ENCODE measurements at places on chromosomes 7 and 10.

GRCh38 chr7:54544527-54545240 lies 2.5 kb downstream of the VSTM2A start:
- DNase-seq = no peak

- no peak for DNase-seq
These were observed 20.9 kb downstream of the ANKRD7 start for GRCh38 chr7:118245267-118246040.

DNA sequence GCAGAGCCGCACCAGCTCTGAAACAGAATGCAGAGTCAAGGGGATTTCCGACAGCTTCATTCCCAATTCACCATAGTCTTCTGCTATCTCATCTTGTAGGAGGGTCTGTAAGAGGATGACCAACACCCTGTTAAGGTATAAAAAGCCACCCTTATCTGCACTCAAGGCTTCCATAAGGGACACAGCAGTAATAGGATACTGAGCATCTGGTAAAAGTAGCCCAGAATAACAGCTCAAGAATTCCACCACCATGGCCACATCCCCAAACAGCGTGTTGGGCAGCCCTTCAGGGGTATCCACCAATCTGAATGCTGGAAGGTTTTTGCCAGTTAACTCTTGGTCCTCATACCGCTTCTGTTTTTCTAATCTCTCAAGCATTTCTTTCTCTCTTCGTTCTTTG lies 43.8 kb downstream of the FZD9 start:
- DNase-seq = no peak

- no peak for DNase-seq
These were observed 80.8 kb upstream of the PRSS1 start for GRCh38 chr7:142668495-142668894.

- no peak for DNase-seq
These were observed 4.5 kb upstream of the DNMBP start for GRCh38 chr10:100014071-100014762.

GRCh38 chr7:118870187-118870586 lies 645.7 kb downstream of the ANKRD7 start:
- no peak for DNase-seq

DNA sequence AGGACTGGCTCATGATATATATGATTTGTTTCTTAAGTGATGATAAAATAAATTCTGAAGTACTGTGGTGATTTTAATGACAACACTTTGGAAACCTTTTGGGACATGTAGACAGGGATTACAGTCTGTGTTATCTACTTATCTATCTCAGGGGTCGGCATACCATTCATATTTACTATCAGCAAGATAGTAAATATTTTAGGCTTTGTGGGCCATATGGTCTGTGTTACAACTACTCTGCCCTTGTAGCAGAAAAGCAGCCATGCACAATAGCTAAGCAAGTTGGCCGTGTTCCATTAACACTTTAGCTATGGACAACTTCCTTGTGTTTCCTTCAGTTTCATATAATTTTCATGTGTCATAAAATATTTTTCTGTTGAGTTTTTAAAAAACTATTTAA lies 97.8 kb upstream of the PRPS1L1 start:
- DNase-seq = no peak

DNA sequence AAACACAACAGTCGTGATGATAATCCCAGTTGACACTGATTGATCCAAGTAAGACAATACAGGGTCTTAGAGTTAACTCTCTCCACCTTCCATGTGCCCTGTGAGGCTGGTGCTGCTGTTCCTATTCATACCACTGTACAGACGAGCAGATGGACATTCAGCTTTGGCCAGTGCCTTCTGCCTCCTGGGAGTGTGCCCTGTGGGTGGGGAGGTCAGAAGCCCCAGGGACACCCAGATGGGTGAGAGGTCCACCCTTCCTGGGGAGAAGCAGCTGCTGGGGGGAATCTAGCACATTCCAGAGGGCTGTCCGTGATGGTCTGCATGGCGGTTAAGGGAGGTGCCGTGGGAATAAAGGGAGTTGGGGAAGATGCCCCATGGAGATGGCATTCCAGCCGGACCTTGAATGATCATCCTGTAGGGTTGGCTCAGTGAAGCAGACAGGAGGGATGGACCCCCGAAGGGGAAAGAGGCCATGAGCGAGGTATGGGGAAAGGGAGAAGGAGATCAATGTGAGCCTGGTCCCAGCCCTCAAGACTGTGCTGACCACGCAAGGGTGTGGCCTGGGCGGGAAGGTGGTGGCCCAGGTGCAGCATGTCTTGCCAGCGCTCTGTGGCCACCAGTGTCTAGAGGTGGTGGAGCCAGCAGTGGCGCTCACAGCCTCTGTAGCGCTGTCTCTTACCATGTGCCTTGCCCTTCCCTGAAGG lies 74.0 kb downstream of the ADCY1 start:
- DNase-seq = no peak

DNA sequence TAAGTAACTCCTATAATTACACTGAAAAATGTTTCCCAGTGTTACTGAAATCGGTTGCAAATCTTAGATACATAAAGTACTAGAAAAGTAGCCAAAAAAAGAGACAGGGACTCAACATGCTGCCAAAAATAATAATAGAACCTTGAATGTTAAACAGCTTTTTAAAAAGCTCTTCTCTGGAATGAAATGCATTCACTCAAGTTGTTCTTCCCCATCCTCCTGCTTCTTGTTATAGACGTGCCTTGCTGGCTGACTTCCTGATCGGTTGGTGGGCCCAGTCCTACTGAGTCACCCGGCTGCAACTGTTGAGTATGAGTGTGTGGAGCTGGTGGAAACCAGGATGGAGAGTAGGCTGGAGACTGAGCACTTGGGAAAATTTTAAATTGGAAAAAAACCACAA lies 30.6 kb upstream of the RAPGEF5 start:
- no peak for DNase-seq

DNA sequence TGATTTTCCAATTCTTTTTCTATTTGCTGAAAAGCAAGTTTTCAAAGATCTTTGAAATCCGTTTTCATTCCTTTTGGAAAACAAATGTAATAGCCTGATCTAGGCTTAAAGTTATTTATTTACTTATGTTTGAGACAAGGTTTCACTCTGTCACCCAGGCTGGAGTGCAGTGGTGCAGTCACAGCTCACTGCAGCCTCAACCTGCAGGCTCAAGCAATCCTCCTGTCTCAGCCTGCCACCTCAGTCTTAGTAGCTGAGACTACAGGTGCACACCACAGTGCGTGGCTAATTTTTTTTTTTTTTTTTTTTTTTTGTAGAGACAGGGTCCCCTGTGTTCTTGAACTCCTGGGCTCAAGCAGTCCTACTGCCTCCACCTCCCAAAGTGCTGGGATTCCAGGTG lies 4.6 kb downstream of the ST7 start:
- no peak for DNase-seq

- DNase-seq = no peak
These were observed 5.5 kb upstream of the MDFIC start for GRCh38 chr7:114916261-114916892.

GRCh38 chr10:84358743-84359142 lies 30.4 kb downstream of the CCSER2 start:
- DNase-seq = no peak

DNA sequence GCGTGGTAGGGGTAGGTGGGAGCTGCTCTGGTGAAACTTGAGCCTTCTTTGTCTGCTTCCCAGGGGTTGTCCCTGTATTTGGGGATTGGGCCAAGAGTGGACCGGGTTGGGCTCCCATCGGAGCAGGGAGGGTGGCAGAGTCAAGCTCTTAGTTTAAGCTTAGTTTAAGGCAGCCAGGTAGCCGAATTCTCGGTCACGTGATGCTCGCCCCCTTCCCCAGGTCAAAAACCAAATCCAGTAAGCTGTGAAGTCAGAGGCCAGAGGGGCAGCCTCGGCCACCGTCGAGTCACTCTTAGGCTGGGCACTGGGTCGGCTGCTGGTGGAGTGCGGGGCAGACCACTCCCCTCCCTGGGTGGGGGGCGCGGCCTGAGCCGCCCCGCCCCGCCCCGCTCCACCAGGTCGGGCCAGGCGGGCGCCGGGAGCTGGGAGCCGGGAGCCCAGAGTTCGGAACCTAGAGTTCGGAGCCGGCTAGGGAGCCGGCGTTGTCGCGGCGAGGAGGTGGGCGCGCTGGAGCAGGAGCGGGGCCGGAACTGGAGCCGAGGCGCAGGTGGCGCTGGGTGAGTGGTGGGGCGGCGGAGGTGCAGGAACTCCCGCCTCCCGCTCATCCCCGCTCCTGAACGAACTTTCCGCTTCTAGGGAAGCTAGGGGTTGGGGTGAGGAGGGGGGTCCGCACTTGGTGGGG lies 2.8 kb upstream of the LZTS2 start:
- DNase-seq = no peak

- no peak for DNase-seq
These were observed 7.5 kb downstream of the KCP start for GRCh38 chr7:128902761-128903585.

- DNase-seq = no peak
These were observed 84.4 kb upstream of the SEM1 start for GRCh38 chr7:96794063-96794462.

- no peak for DNase-seq
These were observed 23.3 kb upstream of the CRHR2 start for GRCh38 chr7:30705596-30705995.

DNA sequence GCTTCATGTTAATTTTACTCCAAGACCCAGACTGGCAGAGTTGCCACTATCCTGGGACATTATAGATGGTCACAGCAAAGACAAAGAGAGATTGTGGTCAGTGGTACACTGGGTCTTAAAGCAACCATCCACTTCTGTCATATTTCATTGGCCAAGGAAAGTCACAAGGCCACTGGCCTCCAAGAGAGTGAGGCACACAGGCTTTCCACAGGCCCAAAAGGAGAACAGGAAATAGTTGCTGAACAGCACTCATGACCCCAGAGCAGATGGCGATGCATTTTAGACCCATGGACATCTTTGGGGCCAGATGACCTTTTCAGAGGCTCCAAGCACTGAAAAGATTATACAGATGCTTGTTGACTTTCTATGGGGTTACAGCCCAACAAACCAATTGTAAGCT lies 97.4 kb downstream of the ARID5B start:
- no peak for DNase-seq

DNA sequence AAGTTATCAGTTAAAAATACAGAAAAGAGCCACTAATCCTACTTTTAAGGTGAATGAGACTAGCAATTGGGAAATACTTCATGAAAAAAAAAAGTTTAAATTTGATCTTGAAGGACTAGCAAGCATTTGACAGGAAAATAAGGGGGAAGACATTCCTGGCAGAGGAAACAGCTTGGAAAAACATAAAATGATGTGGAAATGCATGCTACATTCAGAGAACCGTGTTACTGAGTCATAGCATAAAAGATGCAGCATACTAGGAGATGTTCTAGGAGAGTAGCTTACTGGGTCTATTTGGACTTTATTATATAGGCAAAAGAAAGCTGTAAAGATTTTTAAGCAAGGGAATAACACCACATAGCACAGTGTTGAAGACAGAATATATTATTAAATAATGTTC lies 108.6 kb upstream of the COL1A2 start:
- no peak for DNase-seq

DNA sequence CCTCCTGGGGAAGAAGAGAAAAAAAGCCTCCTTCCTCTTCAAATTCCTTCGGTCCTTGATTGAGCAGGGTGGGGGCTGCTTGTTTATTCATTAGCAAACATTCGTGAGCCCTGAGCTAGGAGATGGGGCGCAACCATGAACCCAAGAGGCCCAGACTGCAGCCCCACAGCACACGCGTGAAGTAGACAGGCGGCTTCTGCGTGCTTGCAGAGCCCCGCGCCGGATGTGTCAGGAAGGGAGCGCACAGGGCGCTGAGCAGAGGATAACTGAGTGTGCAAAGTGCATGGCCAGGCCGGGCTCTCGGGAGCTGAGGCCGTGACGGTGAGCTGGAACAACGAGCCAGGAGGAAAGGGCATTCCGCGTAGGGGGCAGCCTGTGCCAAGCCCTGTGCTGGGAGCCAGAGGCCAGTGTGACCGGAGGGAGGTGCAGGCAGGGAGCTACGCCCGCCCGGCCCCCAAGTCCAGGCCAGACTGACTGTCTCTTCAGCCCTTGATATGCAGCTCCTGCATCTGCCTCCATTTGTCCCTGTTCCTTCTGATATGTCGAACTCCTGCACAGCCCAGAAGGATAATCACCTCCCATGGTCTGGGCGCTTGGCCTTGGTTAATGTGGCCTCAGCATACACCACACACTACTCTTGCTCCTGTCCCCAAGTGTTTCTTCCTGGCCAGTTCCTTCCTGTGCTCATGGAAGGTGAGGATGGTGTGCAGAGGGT lies 4.6 kb downstream of the FOXL3 start:
- DNase-seq = no peak

DNA sequence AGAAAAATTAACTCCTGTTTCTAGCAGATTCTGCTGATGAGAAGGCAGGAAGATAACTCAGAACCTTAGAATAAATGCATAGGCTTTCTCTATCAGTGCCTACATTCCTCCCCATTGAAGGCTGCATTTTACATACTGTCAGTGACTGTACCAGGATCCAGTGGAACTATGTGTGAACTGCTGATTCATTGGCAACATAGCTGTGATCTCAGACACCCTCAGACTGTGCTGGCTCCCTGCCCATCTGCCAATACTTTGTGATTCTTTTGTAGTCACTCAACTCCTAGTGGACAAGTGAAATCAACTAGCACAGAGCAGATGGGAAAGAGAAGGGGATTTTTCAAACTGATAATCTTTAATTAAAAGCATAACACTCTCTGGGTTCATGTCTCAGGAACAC lies 375.8 kb downstream of the MDFIC start:
- DNase-seq = no peak

DNA sequence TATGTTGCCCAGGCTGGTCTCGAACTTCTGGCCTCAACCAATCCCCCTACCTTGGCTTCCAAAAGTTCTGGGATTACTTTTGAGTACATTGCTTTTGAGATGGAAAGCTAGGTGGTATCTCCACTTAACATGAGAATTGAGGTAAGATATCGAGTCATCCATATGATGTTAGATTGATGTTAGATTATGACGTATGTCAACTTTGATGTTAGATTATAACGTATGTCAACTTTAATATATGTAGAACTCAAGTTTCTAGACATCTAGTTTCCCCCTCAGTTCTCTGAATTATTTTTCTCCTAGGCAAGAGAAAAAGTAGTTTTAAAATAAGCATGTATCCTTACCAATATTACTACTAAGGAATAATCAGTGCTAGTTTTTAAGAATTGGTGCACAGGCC lies 20.0 kb downstream of the SHOC2 start:
- DNase-seq = no peak

GRCh38 chr7:134660242-134660785 lies 13.7 kb downstream of the BPGM start:
- no peak for DNase-seq

DNA sequence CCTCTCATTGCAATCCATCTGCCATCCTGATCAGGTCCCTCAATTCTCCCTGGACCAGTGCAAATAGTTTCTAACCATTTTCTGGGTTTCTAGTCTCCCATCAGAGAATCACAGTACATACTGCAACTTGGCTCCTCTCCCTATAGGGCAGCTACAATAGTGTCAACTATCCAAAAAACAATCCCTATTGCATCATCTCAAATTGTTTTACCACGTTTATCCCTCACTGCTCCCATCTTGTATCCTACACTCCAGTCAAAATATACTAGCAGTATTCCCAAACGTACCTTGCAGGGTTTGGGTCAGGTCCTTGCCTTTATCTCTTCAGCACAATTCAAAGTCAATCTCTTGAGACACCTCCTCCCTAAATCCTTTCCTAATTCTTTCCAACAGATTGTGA lies 23.6 kb downstream of the ASB15 start:
- DNase-seq = no peak

GRCh38 chr10:106559442-106559841 lies 605.1 kb downstream of the SORCS1 start:
- DNase-seq = no peak

GRCh38 chr10:35339942-35340341 lies 3.6 kb downstream of the CCNY start:
- no peak for DNase-seq

GRCh38 chr10:93436591-93437085 lies 45.5 kb downstream of the MYOF start:
- DNase-seq = no peak

GRCh38 chr7:71404726-71405345 lies 272.9 kb downstream of the GALNT17 start:
- no peak for DNase-seq
